ENCODE measurements at places on chromosomes 6 and 20.
A peak's percentile ranks its signal among the peaks of the same experiment; 100 is the strongest.

DNA sequence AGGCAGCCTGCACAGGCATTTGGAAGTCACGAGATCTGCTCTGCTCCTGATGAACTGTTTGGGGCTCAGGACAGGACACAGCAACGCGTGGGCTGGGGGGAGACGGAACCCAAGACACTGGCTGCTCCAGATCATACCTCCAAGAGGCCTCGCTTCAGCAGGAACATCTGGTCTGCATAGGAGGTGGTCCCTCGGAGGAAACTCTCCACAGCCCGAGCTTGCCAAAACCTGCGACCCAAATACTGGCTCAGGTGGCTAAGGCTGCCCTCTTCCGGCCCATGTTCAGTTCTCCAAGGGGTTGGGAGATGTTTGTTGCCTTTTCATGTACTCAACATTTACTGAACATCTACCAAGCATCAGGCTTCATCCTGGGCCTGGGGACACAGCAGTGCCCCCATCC is 51.7 kb downstream of the MYH7B start:
- H3K4me3 ChIP-seq = no peak overlapping the region
- H3K27me3 ChIP-seq = no peaks in the 10 kb centered on the region
- H3K4me1 ChIP-seq = peaks cover 5% of the 10 kb centered on the region
- DNase-seq = no peak
- no peak overlapping the region for H3K27ac ChIP-seq

DNA sequence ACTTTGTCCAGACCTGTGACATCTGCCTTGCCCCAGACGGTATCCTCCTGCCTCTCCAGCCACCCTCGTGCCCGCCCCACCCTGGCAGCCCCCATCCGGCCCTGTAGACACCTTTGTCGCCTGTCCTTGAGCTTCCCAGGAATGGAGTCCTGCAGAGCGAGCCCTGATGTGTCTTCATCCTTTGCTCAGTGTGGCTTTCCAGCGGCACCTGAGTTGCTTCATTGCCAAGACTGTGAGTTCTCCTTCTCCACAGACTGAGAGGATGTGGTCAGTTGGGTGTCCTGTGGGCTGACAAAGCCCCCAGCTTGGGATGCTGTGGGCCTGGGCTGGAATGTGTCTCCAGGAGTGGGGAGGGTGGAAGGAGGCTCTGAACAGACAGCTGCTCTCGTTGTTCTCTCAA is 1.7 kb upstream of the CST4 start:
- no peak overlapping the region for H3K27ac ChIP-seq
- peaks cover 13% of the 10 kb centered on the region for H3K4me1 ChIP-seq
- no peak for DNase-seq

GRCh38 chr20:31712112-31712553 is 10.5 kb downstream of the BCL2L1 start:
- H3K27me3 ChIP-seq = no peaks in the 10 kb centered on the region
- H3K4me3 ChIP-seq = peak overlapping the region; percentile 69
- H3K4me1 ChIP-seq = peaks cover 46% of the 10 kb centered on the region
- peak overlapping the region; percentile 98 for H3K27ac ChIP-seq
- peaks cover 82% of the 10 kb centered on the region for H3K36me3 ChIP-seq

GRCh38 chr6:14520536-14520935 is 403.0 kb downstream of the CD83 start:
- no peak overlapping the region for H3K4me3 ChIP-seq
- H3K27ac ChIP-seq = no peak overlapping the region
- no peaks in the 10 kb centered on the region for H3K36me3 ChIP-seq
- DNase-seq = no peak
- no peaks in the 10 kb centered on the region for H3K27me3 ChIP-seq

DNA sequence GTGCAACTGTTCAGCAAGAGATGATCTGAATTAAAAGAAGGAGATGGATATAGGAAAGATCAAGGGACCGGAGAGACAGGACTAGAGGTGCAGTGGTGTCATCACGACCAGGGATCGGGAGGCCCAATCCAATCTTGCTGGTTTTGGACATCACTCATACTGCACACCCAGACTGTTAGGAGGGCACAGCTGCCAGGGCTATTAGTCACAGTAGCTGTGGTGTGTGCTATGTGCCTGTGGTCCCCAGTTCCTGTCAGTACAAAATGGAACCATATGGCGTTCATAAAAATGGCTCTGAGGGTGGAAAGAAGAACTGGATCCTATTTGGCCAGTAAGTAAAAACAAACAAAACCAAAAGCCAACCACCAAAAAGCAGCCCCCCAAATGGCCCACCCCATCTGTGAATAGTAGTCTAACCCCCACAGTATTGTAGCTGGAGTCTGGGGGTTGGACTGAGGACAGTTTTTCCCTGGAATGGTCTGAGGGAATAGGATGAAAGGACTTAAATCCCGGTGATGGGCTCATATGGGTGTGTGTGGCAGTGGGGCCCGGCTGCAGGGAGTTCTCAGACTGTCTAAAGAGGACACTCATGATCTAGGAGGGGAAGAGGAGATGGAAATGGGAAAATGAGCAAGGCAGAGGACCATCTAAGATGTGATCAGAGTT is 9.3 kb upstream of the NNAT start:
- peaks cover 64% of the 10 kb centered on the region for H3K36me3 ChIP-seq
- no peaks in the 10 kb centered on the region for H3K27me3 ChIP-seq
- DNase-seq = peak; percentile 29
- H3K4me1 ChIP-seq = peaks cover 4% of the 10 kb centered on the region

DNA sequence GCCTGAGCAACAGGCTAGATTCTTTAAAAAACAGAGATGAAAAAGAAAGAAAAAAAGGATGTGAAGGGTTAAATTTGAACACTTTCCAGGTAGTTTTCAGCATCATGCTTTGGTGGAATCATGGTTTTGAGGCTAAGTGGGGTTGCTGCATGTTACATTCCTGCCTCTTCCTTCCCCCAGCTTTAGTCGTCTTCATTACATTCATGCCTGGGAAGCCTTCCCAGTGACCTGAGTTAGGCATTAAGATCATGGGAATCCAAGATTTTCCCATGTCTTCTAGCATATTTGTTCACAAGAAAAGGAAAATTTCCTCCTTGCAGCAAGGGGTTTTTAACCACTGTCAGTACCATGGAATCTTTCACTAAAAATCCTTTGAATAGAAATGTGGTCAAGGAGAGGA is 12.0 kb downstream of the TPX2 start:
- peak; percentile 78 for DNase-seq

GRCh38 chr6:145886228-145886956 is 71.8 kb upstream of the FBXO30 start:
- no peak overlapping the region for H3K27ac ChIP-seq
- peaks cover 38% of the 10 kb centered on the region for H3K36me3 ChIP-seq
- H3K4me1 ChIP-seq = peaks cover 5% of the 10 kb centered on the region
- no peaks in the 10 kb centered on the region for H3K27me3 ChIP-seq
- peak; percentile 52 for DNase-seq

GRCh38 chr20:46883892-46884291 is 10.8 kb upstream of the EYA2 start:
- no peak overlapping the region for H3K27ac ChIP-seq
- no peak overlapping the region for H3K4me3 ChIP-seq
- no peaks in the 10 kb centered on the region for H3K36me3 ChIP-seq

DNA sequence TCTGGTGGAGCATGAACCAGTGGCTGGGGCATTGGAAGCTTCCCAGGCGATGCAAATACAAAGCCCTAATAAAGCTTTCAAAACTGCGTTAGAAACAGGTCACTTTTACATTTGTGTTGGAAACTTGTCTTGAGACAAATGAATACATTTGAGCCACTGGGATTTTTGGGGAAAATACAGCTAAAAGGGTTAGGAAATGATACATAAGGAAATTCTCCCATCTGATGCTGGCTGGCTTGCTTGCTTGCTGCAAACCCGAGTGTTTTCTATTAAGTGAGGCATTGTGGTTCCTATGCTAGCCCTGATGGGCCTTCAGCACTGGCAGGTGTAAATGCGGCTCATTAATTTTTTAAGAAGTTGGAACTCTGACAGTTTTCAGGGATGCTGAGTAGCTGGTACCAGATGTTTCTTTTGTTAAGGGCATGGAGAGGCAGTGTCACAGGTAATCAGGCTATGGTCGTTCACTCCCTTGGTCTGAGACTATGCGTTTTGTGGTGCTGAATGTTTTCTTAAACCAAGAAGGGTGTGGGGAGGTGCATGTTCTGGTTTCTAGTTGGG is 35.2 kb downstream of the RREB1 start:
- no peak for DNase-seq
- H3K27me3 ChIP-seq = no peaks in the 10 kb centered on the region
- no peak overlapping the region for H3K4me3 ChIP-seq
- H3K27ac ChIP-seq = no peak overlapping the region
- peaks cover 5% of the 10 kb centered on the region for H3K36me3 ChIP-seq

DNA sequence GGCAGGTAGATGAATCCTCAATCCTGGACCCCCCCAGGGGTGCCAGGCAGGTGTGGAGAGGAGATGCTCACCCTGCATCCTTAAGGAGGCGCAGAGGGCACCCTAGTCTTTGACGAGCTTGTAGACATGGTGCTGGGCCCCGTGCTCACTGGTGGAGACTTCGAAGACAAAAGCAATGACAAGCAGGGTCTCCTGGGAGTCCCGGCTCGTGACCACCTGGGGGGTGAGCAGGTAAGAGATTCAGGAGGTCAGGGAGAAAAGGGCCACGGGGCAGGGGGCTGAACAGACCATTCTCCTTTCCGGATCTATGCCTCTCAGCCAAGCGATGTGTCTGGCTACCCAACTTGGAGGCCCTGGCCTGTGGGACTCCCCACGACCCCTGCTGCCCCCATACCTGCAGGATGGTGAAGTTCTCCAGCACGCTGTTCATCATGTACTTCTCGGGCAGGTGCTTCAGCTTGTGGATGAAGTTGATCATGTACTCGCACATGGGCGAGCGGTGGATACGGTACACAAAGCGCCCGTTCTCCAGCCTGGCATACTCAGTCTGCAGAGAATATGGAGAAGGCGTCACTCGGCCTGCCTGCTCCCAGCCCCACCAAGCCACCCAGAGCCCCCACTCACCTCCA is 6.9 kb downstream of the RPL10A start:
- H3K27me3 ChIP-seq = no peaks in the 10 kb centered on the region
- H3K27ac ChIP-seq = no peak overlapping the region
- no peak for DNase-seq
- H3K4me3 ChIP-seq = no peak overlapping the region
- H3K36me3 ChIP-seq = peaks cover 80% of the 10 kb centered on the region

GRCh38 chr6:52373151-52373690 is 11.3 kb downstream of the PAQR8 start:
- H3K4me1 ChIP-seq = no peaks in the 10 kb centered on the region
- no peak overlapping the region for H3K4me3 ChIP-seq
- no peak for DNase-seq

- H3K27ac ChIP-seq = no peak overlapping the region
- H3K4me1 ChIP-seq = no peaks in the 10 kb centered on the region
- no peak overlapping the region for H3K4me3 ChIP-seq
- no peak for DNase-seq
- no peaks in the 10 kb centered on the region for H3K27me3 ChIP-seq
Observed at GRCh38 chr6:40148882-40149573, 214.8 kb upstream of the MOCS1 start.

DNA sequence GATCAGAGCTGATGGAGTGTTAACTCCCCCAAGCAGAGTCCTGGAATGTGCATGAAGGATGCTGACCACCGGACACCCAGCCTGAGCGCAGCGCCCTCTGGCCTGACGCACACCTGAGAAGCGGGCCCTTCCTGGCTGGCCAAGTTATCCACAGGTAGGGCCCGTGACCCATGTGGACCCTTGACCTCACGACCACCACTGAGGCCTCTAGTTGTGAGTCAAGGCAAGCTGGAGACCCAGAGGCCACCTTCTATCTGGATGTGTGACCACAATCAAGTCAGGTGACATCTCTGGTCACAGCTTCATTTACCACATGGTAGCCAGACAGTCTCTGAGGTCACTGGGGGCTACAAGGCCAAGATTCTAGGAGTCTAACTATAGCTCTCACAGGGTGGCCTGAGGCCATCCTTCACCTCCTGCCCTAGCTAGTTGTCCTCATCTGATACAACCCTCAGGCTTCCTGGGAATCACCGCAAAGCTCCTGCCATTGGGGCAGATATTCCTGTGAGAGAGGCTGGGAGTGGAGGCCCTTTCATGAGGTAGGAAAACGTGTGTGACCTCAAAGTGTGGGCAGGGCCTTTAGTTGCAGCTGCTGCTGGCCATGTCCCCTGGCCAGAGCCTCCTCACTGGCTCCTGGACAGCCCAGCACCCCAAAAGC is 53.1 kb downstream of the DSTN start:
- no peaks in the 10 kb centered on the region for H3K27me3 ChIP-seq
- peaks cover 98% of the 10 kb centered on the region for H3K36me3 ChIP-seq

DNA sequence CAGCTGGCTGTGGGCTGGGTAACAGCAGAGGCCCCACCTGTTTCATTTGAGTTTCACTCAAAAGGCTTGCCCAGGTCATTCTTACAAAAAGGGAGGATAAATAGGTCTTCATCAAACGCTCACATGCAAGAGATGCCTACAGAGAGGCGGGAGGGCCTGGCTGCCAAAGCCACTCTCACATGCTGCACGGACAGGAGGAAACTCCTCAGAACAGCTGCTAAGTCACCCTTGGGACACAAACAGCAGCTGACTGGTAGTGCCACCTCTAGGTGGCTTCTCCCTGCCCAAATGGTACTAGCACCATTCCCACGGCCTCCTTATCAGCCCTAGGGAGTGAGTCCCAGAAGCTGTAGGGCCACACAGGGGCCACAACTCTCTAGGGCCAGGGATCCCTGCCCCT is 23.8 kb downstream of the SLC22A23 start:
- peaks cover 2% of the 10 kb centered on the region for H3K4me1 ChIP-seq
- H3K27me3 ChIP-seq = peaks cover 9% of the 10 kb centered on the region
- H3K27ac ChIP-seq = no peak overlapping the region

DNA sequence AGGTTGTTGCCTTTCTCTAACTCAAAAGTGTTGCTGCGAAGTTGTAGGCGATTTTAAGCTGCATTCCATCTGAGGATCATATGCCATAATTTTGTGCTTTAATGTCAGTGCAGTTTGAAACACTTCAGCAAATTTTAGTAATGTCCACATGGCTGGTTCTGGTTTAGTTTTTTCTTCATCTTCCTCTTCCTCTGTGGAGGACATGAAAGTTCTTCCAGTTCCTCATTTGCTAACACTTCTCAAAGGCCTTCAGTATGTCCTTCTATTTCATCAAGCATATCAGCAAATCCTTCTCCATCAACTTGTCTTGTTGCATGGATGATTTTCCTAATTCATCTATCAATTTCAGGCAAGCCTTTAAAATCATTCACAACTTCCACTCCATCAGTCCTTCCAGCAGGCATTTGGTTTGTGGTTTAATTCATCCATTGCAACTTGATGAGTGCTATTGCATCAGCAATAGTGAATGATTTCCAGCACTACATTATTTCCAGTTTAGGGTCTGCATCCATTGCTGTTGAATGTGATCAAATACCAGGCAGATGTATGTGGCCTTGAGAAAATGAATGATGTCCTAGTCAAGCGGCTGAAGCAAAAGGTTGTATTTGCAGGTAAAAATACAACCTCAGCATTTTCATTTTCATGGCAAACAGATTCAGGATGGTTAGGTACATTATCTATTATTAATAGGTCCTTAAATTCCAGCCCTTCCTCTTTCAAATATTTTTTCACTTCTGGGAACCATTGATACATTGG is 20.2 kb downstream of the SHLD1 start:
- peak; percentile 6 for DNase-seq
- H3K36me3 ChIP-seq = no peaks in the 10 kb centered on the region
- no peak overlapping the region for H3K27ac ChIP-seq
- H3K4me3 ChIP-seq = no peak overlapping the region
- H3K27me3 ChIP-seq = no peaks in the 10 kb centered on the region

DNA sequence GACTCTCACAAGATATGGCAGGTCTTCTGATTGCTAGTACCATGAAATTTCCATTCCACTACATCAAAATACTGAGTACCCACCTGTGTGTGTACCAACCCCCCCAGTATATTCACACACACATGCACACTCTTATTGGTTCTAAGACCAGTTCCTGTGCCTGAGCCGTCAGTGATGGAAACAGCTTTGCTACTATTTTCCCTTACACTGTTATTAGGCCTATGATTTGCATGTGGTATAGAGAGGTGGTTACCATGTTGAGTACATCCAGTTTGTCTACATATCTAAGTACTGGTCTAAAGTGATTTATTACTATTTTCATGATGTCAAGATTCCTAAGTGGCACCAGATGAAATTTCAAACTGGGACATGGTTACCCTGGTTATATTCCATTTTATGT is 459.9 kb downstream of the BCKDHB start:
- no peak overlapping the region for H3K27ac ChIP-seq
- no peaks in the 10 kb centered on the region for H3K36me3 ChIP-seq

All from mesenchymal stem cell (in vitro differentiated cells and primary cell).